ENCODE measurements at places on chromosomes 7 and 10.

DNA sequence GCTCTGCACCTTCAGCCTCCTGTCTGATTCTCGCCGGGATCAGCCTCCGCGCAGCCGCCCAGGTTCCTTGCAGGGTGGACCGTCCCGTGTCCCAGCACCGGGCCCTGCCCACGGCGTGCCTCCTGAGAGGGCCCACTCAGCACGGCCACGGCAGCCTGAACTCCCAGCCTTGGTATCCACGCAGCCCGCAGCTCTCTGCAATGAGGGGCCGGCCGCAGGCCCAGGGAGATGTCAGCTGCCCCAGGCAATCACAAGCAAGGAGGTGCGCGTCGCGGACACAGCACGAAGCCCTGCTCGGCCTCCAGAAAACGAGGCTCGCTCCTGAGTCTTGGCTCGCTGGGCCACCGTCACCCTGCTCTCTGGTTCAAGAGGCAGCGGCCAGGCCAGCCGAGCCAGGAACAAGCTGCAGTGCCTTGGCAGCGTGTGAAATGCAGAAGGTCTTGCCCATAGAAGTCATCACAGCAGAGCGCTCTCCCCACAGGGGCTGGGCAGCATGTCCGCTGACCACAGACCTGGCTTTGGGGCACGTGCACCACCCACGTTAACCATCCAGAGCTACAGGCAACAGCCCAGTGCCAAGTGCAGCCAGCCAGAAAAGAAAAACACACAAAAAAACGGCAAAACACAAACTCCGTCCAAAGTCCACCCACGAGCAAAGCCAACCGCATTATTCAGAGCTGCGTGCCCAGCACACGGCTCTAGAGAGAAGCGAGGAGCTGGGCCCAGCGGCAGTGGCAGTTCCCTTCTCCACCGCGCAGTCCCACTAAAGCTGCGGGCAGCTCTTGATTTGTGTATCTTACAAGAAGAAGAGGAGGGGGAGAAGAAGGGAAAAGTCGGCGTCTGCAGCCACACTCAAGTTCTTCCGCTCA, 13.9 kb downstream of the GPER1 start:
- no peak for DNase-seq
- no peaks in the 10 kb centered on the region for H3K27me3 ChIP-seq
- no peak overlapping the region for H3K4me3 ChIP-seq
- no peaks in the 10 kb centered on the region for H3K4me1 ChIP-seq

DNA sequence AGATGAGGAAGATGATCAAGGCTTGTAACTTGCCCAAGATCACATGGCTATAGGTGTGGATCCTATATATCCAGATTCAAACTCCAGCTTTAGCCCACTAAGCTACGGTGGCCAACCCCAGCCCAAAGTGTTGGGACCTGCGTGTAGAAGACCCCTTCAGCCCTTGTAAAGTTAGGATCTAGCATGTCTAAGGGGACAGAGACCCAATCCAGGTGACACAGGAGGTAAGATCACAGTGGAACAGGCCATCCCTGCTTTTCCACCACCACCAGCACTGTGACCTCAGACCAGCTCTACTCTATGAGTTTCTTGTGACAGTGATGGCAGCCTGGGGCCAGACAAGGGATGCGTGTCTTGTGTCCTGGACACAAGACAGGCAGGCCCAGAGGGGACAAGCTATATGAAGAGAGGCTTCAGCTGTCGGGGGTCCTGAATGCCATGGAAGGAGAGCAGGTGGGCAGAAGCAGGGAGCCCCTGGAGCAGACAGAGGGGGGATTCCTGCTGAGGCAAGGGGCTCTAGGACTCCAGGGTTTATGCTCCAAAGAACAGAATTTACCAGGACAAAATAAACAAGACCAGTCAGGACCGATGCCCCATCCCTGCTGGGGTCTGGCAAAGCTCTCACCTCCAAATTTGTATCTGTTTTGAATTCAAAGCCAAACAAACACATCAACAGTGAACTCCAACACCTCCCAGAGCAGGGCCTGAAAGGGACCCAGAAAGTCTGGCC, 10.4 kb downstream of the GPRIN2 start:
- H3K36me3 ChIP-seq = no peaks in the 10 kb centered on the region
- no peak overlapping the region for H3K27ac ChIP-seq
- no peak for DNase-seq

GRCh38 chr7:159098424-159098786, 46.3 kb downstream of the VIPR2 start:
- H3K4me1 ChIP-seq = no peaks in the 10 kb centered on the region
- peaks cover 1% of the 10 kb centered on the region for H3K27me3 ChIP-seq
- no peak overlapping the region for H3K27ac ChIP-seq
- H3K36me3 ChIP-seq = peaks cover 9% of the 10 kb centered on the region
- no peak overlapping the region for H3K4me3 ChIP-seq
- no peak for DNase-seq

DNA sequence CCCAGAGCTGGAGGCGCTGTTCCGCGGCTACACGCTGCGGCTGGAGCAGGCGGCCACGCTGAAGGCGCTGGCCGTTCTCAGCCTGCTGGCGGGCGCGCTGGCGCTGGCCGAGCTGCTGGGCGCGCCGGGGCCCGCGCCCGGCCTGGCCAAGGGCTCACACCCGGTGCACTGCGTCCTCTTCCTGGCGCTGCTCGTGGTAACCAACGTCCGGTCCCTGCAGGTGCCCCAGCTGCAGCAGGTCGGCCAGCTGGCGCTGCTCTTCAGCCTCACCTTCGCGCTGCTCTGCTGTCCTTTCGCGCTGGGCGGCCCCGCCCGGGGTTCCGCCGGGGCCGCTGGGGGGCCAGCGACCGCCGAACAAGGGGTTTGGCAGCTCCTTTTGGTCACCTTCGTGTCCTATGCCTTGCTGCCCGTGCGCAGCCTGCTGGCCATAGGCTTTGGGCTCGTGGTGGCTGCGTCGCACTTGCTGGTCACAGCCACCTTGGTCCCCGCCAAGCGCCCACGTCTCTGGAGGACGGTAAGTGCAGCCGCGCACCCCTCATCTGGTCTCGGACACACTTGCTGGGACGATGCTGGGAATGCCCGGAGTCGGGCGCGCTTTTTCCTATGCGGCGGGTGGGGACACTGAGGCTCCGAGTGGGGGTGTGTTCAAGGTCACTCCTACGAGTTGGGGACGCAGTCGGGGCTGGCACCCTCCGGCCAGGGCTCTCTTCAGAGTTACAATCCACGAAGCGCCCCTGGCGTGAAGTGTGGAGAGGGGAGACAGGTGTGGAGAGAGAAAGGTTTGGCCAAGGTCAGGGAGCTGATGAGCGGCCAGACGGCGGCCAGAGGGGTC, 717 bp downstream of the ADCY1 start:
- no peak overlapping the region for H3K27ac ChIP-seq
- H3K27me3 ChIP-seq = peaks cover 29% of the 10 kb centered on the region
- no peak for DNase-seq
- H3K4me3 ChIP-seq = no peak overlapping the region

DNA sequence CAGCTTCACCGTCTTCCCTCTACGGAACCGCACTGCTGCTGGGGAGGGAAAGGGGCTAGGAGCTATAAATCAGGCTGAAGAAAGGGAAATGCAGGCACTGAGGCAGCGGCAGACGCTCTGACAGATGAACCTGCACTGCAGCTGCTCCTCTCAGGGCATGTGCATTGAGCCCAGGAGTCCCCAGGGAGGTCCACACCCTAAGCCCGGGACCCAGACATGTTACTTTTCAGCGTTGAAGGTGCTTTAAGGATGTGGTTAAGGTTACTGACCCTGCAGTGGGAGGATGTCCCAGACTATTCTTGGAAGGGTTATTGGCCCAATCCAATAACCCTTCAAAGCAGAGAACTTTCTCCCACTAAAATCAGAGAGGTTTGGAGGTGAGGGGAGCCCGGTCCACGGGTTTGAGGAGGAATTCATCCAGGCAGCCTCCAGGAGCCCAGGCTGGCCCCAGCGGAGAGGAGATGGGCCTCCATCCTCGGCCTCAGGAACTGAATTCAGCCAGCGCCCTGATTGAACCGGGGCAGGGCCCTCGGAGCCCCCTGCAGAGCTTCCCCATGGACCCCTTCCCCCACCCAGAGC, 75.4 kb downstream of the ADARB2 start:
- peaks cover 8% of the 10 kb centered on the region for H3K4me1 ChIP-seq
- no peak for DNase-seq
- no peaks in the 10 kb centered on the region for H3K36me3 ChIP-seq
- no peak overlapping the region for H3K4me3 ChIP-seq
- peaks cover 8% of the 10 kb centered on the region for H3K27me3 ChIP-seq
- peak overlapping the region; percentile 58 for H3K27ac ChIP-seq

DNA sequence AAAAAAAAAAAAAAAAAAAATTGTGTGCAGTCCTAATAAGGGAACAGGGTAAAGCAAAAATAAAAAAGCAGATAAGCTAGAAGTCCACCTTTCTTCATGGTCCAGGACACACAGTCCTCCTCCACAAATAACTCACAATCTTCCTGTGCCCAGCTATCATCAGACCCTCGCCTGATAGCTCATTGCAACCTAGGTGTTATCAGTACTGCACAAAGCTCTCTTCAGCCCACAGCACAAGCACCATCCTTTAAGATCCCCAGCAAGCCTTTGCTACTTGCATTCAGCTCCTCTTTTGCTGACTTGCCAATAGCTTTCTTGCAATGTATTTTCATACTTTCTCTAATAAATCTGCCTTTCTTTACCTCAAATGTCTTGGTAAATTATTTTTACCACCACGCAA, 5.0 kb downstream of the NDUFA5 start:
- no peak for DNase-seq
- no peaks in the 10 kb centered on the region for H3K27me3 ChIP-seq
- peaks cover 9% of the 10 kb centered on the region for H3K36me3 ChIP-seq

DNA sequence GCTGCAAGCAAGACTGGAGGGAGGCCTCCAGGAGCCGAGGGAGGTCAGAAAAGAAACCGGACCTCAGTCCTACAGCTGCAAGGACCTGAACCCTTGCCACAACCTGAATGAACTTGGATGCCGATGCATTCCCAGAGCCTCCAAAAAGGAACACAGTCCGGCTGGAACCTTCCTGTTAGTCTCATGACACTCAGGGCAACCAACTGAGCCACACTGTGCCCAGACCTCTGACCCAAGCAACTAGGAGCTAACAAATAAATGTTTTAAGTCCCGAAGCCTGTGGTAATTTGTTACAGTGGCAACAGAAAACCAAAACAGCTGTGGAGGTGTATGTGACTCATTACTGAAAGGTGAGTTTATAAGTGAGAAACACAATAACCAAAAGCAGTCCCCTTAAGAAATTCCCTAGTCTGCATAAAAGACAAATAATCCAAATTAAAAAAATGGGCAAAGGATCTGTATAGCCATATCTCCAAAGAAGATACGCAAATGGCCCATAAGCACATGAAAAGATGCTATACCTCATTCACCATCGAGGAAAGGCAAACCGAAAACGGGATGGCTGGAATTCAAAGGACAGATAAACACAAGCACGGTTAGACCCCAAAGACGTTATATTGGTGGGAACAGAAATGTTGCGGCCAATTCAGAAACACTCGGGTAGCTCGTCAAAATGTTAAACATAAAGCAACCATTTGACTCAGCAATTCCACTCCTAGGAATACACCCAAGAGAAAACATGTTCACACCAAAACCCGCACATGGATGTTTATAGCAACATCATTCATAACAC, 24.8 kb downstream of the GNA12 start:
- no peaks in the 10 kb centered on the region for H3K36me3 ChIP-seq
- H3K4me3 ChIP-seq = no peak overlapping the region
- no peak for DNase-seq
